Heart left ventricle (tissue), 16 donors: ENCODE measurements at places on chromosomes 5 and 9. TPM values are rescaled to one million over a fixed set of nuclear protein-coding genes. Genes with fewer than 3 reads are reported as not detected.

- no peak overlapping the region for H3K27ac ChIP-seq
- H3K4me3 ChIP-seq, result no peak overlapping the region
- H3K36me3 ChIP-seq, result no peaks in the 10 kb centered on the region
Observed at GRCh38 chr5:32461441-32462120, 17.0 kb upstream of the ZFR start.

DNA sequence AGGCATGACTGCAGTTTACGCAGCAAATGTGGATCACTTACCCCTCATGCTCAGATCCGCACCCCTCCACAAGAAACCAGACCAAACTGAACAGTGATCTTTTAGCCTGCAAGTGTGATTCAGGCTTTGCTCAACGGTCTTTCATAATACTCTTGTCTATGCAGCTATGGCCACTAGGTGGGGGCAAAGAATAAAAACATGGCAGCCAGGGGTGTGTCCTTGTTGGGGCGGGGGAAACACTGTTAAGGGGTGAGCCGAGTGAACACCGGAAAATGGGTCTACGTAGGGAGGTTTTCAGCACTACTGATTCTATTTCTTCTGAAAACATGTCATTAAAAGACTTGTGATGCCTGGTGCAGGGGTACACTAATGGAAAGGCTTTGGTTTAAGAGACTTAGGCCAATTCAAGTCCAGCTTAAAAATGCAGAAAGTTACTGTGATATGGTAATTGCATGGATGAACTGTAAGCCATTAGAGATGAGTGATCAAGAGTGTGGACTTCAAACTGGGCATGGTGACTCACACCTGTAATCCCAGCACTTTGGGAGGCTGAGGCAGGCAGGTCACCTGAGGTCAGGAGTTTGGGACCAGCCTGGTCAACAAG is 49.9 kb upstream of the GPR151 start:
- no peaks in the 10 kb centered on the region for H3K27me3 ChIP-seq
- H3K4me3 ChIP-seq, result no peak overlapping the region
- H3K36me3 ChIP-seq, result no peaks in the 10 kb centered on the region

- no peak overlapping the region for H3K4me3 ChIP-seq
- no peaks in the 10 kb centered on the region for H3K36me3 ChIP-seq
- no peak for DNase-seq
- H3K27ac ChIP-seq, result no peak overlapping the region
- H3K27me3 ChIP-seq, result no peaks in the 10 kb centered on the region
Observed at GRCh38 chr5:77200663-77201062, 9.8 kb upstream of the PDE8B start.

Gene SLC6A18
- not detected for polyA plus RNA-seq

Gene MAP3K1
- polyA plus RNA-seq, result 2.1 TPM
